ENCODE measurements at places on chromosomes 4 and X.

- DNase-seq, result no peak
These were observed 379.7 kb upstream of the FAT1 start for GRCh38 chr4:187103351-187103750.

DNA sequence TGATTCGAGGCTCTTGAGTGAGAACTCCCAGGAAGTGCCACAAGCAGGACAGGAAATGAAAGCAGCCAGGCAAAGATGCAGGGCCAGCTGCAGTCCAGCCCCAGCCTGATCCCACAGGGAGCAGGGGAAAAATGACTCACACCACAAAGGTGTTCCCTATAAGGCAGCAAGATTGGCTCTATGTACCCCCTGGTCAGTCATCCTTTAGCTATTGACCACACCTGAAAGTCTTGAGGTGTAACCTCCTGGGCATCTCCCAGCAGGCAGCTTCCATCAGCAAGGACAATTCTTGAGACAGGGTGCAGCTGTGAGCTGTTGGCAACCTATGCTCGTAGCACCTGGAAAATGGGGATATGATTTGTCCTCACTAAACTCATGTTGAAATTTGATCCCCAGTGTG lies 27.9 kb upstream of the EXOC1L start:
- no peak for DNase-seq

- no peak for DNase-seq
These were observed 691 bp upstream of the IGFBP7 start for GRCh38 chr4:57110640-57111511.

DNA sequence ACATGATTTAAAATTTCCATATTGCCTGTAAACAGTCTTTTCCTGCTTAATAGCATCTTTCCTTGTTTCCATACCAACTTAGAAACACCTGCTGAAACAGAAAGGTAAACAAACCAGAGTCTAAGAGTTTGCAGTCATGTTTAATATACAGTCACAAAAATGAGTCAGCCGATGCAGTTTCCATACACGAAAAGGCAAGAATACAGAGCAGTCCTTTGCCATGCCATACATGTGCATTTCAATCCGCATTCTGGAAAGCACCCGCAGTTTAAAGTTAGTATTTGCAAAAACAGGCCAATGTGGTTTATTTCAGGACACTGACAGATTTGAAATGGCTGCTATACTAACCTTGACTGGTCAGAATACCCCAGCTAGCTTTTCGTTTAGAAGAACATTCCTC lies 32.1 kb downstream of the ASB5 start:
- DNase-seq, result no peak

- no peak for DNase-seq
These were observed 62.1 kb downstream of the RHOXF2B start for GRCh38 chrX:120015145-120016067.

DNA sequence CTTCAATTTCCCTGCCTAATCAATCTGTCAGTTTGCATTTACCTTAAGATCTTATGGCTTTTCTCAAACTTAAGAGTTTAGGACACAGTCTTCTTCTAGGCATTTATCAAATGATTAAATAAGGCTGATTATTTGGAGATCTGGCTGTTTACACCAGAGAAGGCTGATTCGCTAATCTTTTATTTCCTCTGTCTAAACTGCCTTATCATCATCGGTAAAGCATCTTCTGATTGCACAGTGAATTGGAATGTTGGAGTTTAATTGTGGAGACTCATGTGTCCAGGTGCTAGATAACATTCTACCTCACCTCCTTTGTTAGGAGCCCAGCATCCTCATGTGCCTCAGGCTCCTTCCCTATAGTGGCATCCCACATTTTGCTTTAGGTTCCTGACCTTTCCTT lies 100.3 kb upstream of the DDIT4L start:
- no peak for DNase-seq

GRCh38 chr4:123345137-123345934 lies 51.3 kb upstream of the SPRY1 start:
- DNase-seq, result no peak

GRCh38 chr4:99677161-99677560 lies 19.5 kb upstream of the C4orf54 start:
- no peak for DNase-seq

- DNase-seq, result no peak
These were observed 223.7 kb downstream of the QDPR start for GRCh38 chr4:17288151-17288550.

GRCh38 chrX:2521927-2522386 lies 21.2 kb upstream of the DHRSX start:
- no peak for DNase-seq

GRCh38 chr4:173793937-173794510 lies 264.0 kb upstream of the HAND2 start:
- DNase-seq, result no peak

GRCh38 chrX:154488336-154489075 lies 1.9 kb downstream of the SLC10A3 start:
- no peak for DNase-seq

GRCh38 chr4:145045180-145045579 lies 52.8 kb downstream of the ANAPC10 start:
- no peak for DNase-seq

DNA sequence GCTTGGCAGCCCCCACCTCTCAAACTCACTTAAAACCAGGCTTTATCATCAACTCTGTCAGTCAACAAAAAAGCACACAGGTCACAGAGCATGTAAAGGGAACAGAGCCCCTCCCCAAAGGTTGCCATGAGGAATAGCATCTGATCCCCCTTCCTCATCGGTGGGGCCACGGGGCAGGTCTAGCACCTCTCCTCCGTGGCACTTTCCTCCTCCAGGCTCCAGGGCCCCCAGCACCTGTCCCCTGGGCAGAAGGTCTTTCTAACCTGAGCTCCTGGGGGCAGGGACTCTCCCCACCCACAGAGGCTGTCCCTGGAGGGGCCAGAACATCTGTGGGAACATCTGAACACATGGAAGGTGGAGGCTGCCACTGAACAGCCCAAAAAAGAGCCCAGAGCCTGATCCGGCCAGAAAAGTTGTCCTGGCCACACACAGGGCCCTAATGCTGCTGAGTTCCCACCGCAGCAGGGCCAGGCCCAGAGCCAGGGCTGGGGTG lies 65.7 kb downstream of the ZFYVE28 start:
- DNase-seq, result no peak

GRCh38 chr4:109826719-109827118 lies 1.1 kb upstream of the RRH start:
- DNase-seq, result no peak

- DNase-seq, result no peak
These were observed 1.2 kb downstream of the GNPDA2 start for GRCh38 chr4:44725166-44725565.

DNA sequence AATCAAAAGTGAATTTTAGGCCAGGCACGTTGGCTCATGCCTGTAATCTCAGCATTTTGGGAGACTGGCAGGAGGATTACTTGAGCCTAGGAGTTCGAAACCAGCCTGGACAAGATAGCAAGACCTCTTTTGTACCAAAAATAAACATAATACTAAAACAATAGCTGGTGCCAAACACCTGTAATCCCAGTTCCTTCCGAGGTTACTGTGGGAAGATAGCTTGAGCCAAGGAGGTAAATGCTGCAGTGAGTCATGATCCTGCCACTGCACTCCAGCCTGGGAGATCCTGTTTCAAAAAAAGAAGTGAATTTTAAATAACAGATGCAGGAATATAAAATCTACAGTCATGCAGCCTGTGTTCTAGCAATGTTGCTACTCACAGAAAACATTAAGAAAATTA lies 488.3 kb downstream of the PPARGC1A start:
- no peak for DNase-seq

DNA sequence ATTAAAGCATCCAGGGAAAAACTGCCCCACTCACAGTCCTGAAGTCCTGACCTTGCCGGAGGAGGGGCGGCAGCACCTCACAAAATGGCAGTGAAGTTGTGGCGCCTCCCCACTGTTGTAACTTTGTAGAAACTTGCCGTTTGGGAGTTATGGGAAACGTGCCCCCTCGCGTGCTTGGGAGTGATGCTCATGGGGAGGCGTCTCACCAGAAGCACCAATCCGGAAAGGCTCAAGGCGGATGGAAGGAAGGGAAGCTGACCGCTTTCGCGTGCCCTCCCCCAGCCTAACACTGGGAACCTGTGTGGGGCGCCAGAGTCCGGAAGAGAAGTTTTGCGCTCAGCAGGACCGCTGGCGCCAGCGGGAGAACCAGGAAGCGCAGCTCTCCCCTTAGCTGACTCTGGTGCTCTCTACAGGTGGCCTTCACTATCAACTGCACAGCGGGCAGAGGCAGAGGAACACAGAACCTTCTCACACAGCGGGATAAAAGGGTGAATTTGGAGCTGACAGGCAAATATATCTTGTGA lies at the start of the genes CT45A10 and SAGE1:
Gene CT45A10 (minus strand): TSS at position 151 of the 524 bp plus-strand sequence. CDS start 8,100 bp downstream, outside the sequence.
Gene SAGE1 (plus strand): TSS at position 423 of the 524 bp plus-strand sequence. CDS start 2,527 bp downstream, outside the sequence.
- DNase-seq, result no peak

GRCh38 chr4:173403051-173403450 lies 4.1 kb upstream of the SCRG1 start:
- DNase-seq, result no peak

DNA sequence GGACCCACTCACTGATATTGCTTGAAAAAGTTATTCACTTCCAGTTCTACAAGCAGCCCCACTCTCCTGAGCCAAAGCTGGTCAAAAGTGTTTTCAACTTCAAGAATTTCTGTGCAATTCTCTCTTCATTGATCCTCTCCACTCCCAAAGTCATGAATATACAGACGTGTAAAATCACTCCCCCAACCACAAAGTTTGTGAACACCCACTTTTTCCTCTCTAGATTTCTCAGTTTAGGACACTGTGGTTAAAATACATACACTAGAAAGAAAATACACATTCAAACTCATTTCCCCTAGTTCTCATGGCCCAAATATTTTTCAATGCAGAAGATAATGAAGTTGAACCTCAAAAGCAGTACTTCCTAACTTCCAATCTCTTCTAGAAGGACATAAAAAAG lies 116.3 kb downstream of the MSN start:
- no peak for DNase-seq

GRCh38 chr4:1041147-1041935 lies 29.9 kb downstream of the FGFRL1 start:
- DNase-seq, result no peak

GRCh38 chrX:46500054-46500453 lies 45.2 kb downstream of the ZNF674 start:
- no peak for DNase-seq

- no peak for DNase-seq
These were observed 19.7 kb downstream of the ZFP42 start for GRCh38 chr4:188015025-188015940.
